ENCODE measurements at places on chromosomes 7 and 10.

GRCh38 chr10:100993986-100994708 lies 5.5 kb upstream of the LZTS2 start:
- DNase-seq = no peak

DNA sequence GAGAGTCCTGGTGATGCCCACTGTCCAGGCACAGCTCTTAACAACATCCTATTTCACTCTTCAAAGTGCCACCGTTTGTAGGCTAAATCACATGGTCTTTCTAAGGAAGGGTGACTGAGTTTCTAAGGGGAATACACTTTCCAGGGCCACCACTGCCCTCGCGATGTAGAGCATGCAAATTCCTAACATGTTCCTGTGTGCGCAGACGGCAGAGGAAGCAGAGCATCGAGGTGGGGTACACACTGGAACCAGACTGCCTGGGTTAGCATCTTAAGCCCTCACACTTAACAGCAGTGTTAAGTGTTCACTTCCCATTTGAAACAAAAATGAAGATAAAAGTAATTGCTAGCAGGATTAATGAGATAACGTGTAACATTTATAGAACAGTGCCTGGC lies 3.0 kb downstream of the VOPP1 start:
- DNase-seq = no peak

- DNase-seq = no peak
These were observed 102.2 kb downstream of the PPP1R3A start for GRCh38 chr7:113816639-113817038.

DNA sequence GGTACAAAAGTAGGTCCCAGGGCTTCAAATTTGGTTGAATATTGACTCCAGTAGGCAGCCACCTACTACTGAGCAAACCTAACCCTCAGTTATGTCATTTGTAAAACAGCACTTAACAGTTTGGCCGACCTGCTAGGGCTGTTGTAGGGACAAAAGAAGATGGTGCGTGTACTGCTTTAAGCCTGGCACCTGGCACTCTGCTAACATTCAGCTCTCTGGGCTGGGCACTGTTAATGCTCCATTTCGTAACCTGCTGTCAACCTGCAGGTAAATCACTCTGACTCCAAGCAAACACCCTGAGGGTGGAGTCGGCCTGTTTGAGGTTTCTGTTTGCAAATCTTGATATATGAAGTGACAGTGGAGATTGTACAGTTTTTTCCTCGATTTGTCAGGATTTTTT lies 7.2 kb downstream of the ZKSCAN1 start:
- DNase-seq = no peak

DNA sequence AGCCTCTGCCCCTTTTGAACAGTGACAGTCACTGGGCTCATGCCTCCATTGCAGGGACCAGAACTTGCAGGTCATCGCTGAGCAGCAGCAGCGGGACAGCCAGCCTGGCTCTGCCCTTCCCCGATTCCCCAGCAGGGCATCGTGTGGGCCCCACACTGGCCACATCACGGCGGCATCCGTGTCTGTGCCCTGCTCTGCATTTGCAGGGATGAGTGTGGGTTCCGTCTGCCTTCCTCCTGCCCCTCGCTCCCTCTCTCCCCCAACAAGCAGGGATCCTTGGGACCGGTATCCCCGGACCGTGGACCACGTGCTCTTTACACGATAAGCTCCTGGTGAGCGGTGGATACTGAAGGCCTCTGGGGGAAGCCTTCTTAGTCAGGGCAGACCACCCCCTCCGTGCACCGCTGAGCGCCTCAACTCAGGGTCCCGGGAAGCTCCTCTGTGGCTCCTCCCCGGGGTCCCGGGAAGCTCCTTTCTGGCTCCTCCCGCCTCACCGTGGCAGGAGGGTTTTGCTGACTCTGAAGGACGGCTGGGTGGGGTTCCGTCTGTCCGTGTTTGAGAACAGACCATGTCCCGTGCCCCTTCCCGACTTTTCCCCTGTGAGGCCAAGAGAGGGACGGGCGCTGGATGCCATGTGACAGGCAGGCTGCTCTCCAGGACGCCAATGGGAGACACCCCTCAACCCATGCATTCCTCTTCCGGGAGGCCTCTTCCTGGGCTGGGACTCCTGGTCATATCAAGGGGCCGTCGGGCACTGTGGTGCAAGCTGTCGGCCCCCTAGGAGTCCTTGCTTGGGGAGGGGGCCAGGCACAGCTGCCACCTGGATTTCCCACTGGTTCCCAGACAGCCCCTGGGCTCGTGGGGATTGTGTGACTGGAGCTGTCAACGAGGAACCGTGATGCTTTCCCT lies 23.5 kb upstream of the NKX6-2 start:
- DNase-seq = no peak

DNA sequence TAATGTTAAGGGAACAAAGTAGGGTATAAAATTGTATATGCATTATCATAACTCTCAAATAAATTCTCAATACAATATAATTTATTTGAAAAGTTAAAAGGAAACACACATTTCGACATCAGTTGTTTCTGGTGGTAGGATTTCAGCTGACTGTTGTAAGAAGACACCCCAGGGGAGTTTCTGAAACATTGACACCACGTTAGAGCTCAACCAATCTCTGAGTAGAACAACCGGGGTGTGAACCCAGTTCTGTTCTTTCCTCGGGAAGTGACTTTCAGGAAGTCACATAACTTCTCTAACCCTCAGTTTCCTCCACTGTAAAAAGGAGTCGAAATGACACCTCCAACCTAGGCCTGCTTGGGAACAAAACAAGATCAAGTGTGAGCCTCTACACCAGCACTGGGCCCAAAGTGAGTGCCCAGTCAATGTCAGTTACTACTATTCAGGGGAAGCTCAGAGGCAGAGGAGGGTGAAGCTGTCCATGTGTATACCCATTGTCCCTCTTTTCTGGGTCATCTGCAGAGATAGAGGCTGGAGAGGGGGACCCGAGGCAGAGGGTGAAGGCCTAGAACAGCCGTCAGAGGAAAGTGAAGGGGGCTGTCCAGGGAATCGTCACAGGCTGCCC lies 67.1 kb downstream of the AOAH start:
- DNase-seq = no peak

DNA sequence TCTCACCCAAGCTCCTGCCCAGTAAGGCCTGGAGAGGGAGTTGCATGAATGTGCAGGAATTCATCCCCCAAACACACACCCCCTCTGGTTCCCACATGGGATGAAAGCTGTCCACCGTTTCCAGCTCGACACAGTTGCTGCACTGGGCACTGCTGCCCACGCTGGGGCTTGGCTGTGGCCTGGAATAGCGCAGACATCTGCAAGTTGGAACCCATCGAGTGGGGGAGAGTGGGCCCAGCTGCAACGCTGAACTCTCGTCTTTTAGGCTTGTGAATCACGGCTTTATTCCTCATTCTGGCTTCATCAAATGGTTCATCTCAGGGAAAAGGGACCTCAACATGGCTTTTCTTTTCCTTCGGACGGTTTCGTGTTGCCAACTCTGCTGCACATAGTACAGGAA lies 264.7 kb downstream of the DNAJB6 start:
- no peak for DNase-seq

DNA sequence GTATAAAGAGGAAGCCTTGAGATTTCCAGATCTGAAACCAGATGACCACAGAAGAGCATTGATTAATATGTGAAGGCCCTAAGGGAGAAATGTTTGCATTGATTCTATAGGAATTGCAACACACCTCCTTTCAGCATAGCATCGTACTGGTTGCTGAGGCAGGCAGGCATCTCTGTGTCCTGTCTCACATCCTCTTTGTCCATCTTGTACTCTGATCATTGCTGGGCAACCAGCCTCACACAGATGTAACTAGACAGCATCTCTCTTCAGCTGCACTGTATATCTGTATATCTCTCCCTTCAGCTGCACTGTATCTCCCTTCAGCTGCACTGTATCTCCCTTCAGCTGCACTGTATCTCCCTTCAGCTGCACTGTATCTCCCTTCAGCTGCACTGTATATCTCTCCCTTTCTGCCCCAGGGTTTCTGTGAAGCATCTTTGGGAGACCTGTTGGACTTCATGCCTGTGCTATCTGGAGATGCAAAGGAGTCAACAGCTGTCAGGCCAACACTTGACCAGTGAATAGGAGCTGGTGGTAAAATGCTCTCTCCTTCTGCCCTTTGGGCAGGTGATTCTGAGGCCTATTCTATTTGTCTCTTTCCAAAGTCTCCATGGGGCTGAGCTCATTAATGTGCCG lies 40.3 kb downstream of the TMEM178B start:
- no peak for DNase-seq

DNA sequence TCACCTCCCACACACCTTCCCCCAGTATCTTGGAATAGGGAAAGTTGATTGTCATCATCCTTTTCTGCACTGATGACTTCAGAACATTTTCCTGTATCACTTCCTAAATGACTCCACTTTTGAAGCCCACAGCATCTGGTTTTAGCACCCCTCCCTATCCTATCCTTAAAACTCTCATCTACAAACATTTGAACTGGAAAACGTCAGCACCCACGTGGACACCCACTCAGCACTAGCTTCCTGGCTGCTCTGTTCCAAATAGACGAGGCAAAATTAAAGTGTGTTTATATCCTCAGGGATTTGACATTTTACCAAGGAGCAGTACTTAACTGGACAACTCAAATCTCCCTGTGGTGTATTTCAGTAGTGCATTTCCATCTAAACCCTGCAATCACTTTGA lies 73.9 kb downstream of the REEP3 start:
- DNase-seq = no peak

- no peak for DNase-seq
These were observed 8.3 kb downstream of the BMI1 start for GRCh38 chr10:22329150-22329549.

GRCh38 chr10:103416436-103417147 lies 20.2 kb downstream of the PDCD11 start:
- DNase-seq = no peak

- DNase-seq = no peak
These were observed 33.2 kb downstream of the CDH23 start for GRCh38 chr10:71429929-71430328.

DNA sequence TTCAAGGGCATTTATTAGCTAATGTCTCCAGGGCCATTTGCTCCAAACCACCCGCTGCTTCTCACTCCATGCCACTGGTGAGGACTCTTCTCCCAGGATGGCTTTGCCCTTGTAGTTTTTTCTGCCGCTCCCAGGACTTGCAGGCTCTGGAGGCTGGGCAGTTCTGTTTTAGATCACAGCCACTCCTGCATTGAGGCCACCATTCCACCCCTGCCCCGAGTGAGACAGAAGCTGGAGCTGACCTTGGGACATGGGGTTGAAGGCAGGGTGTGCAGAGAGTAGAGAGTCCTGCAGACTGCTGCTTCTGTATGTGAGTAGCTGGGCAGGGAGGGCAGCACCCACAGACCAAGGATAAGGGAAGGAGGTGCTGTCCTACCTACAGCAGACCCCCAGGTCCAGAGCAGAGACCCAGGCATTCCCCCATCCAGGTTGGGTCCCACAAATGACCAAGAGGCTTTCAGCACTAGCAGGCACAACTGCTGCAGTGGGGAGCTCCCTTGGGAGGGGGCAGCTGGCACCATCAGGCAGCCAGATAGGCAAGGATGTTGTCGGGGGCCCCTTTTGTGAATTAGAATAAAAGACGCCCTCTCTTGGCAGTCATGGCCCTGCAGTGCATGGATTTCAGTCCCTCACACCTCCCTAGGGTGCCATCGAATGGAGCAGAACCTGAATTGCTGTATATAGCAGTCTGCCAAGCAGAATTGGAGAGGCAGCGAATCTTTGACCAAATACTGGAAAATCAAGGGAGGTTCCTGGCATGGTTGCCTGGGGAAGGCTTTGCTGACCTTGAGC lies 22.7 kb upstream of the ADCYAP1R1 start:
- no peak for DNase-seq

DNA sequence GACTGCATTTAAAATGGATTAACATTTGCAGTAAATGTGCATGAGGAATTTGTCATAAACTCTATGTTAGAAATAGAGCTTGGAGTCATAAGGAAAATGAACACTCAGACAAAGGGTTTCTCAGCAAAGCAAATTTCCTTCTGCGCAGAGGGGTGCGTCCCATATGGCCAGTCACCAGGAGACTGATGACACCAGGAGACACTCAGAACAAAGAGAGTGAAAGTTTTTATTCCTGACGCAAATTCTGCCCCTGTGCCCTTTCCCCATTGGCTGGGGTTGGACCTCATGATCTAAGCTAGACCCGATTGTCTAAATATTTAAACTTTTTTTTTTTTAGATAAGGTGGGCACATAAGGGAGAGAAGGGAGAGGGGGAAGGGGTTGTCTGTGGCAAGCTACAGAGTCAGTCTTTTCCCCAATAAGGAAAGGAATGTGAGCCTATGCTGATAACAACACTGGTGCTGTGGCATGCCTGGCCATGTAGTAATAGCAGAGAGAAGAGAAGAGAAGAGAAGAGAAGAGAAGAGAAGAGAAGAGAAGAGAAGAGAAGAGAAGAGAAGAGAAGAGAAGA lies 202.0 kb downstream of the POM121L12 start:
- no peak for DNase-seq

DNA sequence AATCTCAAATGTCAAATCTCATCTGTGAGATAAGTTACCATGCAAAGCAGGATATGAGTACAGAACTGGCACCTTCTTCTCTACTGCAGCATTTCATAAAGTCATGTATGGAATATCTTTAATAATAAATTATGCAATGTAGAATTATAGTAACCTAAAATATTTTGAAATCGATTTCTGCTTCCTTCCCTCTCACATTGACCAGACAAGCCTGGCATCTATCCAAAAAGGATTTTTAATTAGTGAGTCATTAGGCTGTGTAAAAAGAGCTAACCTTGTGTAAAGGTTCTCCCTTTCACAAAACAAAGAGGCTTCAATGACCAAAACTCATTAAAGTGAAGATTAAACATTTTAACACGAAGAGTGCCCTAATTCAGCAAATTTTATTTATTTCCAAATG lies 48.8 kb upstream of the EXOC6 start:
- no peak for DNase-seq

DNA sequence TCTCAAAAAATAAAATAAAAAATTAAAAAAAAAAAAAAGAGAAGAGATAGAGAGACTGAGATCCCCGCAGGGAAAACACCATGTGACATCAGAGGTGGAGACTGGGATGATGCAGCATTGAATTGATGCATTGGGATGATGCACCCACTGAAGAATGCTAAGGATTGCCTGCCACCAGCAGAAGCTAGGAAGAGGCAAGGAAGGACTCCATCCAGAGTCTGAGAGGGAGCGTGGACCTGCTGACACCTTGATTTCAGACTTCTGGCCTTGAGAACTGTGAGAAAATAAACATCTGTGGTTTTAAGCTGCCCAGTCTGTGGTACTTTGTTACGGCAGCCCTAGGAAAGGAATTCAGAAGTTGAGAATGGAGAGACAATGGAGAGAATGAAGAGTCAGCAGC lies 89.8 kb upstream of the PRPS1L1 start:
- no peak for DNase-seq

GRCh38 chr10:53396876-53397275 lies 624.3 kb upstream of the MBL2 start:
- no peak for DNase-seq

DNA sequence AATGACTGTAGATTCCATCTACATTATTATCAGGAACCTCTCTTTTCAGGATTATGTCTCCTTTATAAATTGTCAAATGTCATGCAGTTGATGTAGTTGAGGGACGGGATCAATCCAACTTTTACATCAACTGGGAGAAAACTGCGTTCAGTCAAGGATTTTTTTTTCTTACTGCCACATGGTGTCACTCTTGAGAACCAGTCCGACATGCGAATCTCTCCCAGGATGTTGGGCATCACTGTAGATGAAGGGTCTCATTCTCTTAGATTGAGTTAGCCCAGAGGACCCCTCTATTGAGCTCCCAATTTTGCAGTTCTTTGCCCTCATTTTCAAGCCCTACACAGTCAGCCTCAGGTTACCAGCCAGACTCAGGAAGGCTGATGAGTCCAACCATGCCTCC lies 120.3 kb upstream of the PTPRZ1 start:
- DNase-seq = no peak

All from stimulated activated CD8-positive, alpha-beta memory T cell treated with anti-CD3 and anti-CD28 coated beads, Interleukin-15, amount 100 ng/mL, for 24 hours (primary cell).